Calu3 (cell line): ENCODE measurements at places on chromosomes 1 and 21. TPM values are rescaled to one million over a fixed set of nuclear protein-coding genes. Genes with fewer than 3 reads are reported as not detected.

Gene SPRTN
- 17.4 and 19.7 TPM in 2 replicates for total RNA-seq

GRCh38 chr1:5643360-5644107, 348.7 kb downstream of the NPHP4 start:
- DNase-seq: no peak

- no peak for DNase-seq
Observed at GRCh38 chr21:43859747-43860214, 5.2 kb upstream of the AGPAT3 start.

GRCh38 chr1:61295818-61296537, 213.6 kb downstream of the NFIA start:
- DNase-seq: no peak

DNA sequence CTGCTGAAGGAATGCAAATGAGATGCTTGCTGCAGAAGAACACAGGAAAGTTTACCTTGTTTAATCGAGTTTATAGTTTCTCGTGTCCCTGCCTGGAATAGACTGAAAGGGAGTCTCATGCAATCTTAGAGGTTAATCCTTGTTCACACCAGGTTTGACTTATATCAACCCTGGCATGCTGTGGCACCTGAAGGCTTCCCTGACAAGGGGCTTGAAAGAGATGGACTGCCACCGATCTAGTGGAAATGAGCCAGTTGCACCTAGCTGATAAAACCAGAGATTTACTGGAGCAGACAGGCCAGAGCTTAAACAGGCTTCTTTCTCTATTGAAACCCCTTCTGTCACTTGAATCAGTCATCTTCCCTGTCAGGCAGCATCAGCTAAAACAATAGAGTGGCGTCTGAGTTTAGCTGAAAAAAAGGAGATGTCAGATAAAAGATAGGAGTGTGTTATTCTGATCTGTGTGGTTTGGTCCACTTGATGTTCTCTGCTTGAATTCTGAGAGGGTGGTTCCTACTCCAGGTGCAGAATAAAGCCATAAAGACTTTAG, 349.7 kb downstream of the RWDD3 start:
- DNase-seq: no peak
